Amygdala (tissue), 56 donors: ENCODE measurements at places on chromosomes 7 and 10.

- no peak for DNase-seq
Observed at GRCh38 chr7:28697913-28698563, 260.1 kb downstream of the TRIL start.

- DNase-seq = no peak
Observed at GRCh38 chr10:103584216-103585010, 90.9 kb downstream of the NEURL1 start.

DNA sequence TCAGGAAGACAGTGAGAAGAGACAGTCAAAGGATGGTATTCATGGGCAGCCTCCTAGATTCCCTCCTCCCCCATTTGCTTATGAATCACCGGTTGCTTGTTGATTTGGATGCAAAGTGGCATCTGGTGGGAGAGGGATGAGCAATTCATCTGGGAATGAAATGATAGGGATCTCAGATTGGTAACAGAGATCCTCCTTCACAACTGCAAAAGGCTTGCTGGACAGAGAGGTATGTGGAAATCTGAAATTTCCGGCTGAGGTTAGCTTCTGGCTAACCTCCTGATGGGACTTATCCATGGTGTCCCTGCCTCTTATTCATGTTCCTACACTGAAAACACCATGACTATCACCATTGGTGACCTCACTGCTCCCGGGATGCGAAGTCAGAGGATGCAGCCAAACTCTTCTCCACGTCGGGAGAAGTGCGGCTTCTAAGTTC, 48.4 kb upstream of the PODXL start:
- no peak for DNase-seq

GRCh38 chr7:158130023-158130409, 457.6 kb downstream of the PTPRN2 start:
- DNase-seq = no peak

DNA sequence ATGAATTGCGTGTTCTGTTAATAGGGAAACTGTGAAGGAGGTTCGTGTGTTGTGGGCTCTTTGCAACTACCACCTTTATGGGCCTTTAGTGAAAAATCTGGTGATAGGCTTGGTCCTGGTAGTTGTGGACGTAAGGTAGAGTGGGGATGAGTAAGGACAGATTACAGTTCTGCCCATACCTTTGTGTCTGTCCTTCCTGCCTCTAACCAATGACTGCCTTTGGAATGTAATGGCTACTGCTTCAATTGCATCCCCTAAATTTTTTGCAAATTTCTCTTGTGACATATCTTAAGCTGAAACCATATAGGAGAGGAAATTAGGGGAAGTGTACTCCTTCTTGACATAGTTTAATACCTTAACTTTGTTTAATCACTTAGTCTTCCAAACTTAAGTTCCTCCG, 82.3 kb downstream of the ADK start:
- no peak for DNase-seq

GRCh38 chr7:156638443-156639077, 2.0 kb upstream of the RNF32 start:
- DNase-seq = no peak

DNA sequence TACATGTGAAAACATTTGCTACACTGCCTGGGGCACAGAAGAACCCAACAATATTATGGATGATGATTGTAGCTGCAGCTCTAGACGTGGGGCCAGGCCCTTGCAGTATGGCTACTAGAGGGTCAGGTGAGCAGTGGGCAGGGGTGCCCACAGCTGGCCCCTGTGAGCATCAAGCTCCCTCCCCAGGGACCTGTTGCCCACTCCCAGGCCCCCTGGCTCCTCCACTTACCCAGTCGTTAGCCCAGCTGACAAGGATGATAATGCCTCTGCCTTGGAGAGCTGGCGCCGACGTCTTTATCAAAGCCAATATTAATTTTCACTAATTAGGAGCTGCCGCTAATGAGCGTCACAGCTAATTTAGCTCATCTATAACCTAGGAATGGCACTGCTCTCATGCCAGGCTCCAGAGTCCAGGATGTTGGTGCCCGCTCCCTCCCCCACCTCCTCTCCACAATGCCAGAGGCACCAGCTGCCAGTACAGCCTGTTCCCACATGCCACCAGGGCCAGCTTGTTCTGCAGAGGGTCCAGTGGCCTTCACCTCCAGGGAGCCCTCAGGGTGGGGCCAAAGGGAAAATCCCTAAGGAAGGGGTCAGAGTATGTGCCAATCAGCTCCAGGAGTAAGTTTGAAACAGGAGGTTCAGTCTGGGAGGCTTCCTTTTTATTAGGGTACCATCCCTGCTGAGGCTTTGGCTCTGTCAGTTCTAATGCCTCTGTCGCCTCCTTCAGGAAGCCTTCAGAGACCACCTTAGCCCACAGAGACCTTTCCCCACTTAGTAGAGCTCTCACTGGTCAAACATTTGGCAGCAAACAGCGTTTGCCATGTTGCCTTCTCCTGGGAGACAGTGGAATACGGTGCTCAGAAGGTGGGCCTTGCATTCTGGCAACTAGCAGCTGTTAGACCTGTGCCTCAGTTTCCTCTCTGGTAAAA, 77.2 kb downstream of the CDH23 start:
- DNase-seq = no peak

DNA sequence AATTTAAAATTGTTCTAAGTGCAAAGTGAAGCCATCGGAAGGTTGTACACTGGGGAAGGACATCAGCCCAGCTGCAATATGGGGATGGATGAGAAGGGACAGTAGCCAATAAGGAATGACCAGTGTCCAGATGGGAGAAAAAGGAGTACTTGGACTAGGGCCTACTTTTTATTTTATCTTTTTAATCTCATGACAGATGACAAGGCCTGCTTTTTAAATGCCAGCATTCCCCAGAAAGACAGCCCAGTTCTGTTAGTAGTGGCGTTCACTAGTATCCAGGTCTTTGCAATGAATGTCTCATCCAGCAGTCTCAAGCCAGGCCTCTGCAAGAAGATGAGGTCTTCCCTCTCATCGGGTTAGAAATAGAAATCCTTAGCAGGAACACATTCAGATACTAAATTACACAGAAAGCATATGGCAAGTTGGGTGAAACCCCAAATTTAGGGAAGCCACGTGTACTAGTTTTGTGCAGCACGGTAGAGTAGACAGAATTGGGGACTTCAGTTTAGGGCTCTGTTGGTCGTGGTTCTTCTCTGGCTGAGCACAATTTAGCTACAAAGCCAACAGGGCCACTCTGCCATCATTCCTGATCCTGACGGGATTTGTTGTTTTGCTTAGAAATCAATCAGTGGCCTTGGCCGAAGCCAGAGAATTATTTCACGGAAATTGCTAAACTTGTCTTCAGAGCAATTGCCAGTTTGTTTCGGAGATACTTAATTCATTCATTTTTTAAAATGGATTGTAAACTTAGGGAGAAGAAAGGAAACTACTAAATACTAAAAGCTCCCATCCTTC, 227.8 kb downstream of the ARHGAP21 start:
- DNase-seq = no peak

DNA sequence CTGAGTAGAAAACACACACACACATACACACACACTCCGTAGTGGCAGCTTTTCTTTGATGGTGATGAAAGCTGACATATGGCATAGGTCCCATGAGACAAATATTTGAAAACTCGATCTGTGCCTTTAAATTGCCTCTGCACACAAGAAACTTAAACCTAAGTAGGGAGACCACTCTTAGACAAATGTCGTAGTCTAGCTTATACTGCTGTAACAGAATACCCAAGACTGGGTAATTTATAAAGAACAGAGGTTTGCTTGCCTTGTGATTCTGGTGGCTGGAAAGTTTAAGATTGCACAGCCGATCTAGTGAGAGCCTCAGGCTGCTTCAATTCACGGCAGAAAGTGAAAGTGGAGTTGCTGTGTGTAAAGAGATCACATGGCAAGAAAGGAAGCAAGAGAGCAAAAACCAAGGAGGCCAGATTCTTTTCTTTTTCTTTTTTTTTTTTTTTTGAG, 489.4 kb upstream of the SORCS1 start:
- no peak for DNase-seq

DNA sequence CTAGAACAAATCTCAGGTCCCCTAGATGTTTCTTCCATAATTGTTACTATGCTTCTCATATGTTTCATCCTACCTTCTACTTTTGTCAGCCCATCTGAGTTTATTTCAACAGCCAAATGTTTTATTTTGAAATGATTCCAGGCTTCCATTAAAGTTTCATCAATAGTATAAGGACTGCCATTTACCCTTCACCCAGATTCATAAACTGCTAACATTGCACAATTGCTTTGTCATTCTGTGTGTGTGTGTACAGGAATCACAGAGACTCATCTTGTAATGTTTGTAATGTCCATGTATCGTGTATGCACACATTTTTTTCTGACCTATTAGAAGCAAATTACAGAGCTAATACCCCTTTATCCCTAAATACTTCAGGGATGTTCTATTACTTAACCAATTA, 25.5 kb downstream of the MMRN2 start:
- no peak for DNase-seq

GRCh38 chr7:16999541-17000267, 117.9 kb upstream of the AGR3 start:
- DNase-seq = no peak

DNA sequence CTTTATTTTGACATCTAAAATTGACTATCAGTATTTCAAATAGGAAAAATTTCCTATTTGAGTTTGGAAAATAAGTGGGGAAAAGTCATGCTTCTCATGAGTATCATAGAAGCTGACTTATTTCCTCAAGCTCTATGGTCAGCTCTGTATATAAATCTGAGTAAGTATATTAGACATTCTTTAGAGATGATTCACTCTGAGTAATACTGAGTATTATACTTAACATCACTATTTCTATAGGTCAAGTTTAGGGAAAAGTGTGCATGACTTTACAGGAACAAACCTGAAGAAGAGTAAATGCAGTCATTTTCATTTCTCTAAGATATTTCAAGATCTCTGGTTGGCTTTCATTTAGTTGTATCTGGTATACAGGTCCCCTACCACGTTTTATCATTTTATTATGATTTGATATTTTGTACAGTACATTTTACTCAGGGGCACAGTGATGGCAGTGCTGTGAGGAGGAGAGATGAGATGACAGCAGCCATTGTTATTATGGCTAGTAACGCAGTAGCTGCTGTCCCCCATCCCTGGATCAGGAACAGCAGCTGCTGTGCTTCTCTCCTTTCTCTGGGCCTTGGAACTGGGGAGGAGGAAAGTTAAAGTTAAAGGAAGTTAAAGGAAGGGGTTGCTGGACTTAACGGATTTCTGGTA, 15.2 kb downstream of the SND1 start:
- no peak for DNase-seq

GRCh38 chr10:89301232-89301631, 614 bp upstream of the IFIT2 start:
- no peak for DNase-seq

GRCh38 chr10:29141761-29142160, 147.1 kb upstream of the LYZL1 start:
- DNase-seq = no peak

- no peak for DNase-seq
Observed at GRCh38 chr10:88181902-88182600, 318.6 kb downstream of the PTEN start.

- DNase-seq = no peak
Observed at GRCh38 chr7:88147949-88148348, 71.9 kb downstream of the SRI start.

DNA sequence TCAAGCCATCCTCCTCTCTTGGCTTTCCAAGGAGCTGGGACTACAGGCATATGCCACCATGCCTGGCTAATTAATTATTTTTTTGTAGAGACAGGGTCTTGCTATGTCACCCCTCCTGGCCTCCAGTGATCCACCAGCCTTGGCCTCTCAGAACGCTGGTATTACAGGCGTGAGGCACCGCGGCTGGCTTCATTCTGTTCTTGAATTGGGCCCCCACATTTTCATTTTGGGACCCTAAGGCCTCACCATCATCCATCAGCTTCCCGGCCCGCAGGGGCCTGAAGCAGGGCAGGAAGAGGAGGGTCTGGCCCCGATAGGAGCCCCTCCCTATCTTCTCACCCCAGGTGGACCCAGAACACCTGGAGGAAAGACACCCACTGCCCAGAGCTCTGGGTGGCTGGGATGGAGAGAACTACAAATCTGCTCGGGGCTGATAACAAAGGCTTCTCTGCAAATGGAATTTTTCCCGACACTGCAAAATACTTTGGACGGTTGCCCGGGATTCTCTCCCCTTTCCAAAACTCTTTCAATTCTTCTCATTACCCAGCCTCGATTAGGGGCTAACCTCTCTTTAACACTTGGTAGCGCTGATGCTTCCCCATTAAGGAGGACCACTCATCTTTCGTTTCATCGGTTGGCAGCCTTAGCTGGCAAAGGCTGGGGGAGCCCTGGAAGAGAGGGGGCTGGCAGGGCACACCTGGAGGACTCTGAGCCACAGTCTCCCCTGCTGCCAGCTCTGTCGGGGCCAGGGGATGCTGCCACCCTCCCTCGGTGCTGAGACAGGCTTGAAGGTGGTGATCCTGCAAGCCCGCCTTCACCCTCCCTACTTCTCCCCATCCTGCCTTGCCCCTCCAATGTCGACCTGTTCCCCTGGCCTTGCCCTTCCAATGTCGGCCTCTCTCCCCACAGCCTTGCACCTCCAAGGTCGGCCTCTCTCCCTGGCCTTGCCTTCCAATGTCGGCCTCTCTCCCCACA, 81.0 kb upstream of the GNA12 start:
- no peak for DNase-seq

DNA sequence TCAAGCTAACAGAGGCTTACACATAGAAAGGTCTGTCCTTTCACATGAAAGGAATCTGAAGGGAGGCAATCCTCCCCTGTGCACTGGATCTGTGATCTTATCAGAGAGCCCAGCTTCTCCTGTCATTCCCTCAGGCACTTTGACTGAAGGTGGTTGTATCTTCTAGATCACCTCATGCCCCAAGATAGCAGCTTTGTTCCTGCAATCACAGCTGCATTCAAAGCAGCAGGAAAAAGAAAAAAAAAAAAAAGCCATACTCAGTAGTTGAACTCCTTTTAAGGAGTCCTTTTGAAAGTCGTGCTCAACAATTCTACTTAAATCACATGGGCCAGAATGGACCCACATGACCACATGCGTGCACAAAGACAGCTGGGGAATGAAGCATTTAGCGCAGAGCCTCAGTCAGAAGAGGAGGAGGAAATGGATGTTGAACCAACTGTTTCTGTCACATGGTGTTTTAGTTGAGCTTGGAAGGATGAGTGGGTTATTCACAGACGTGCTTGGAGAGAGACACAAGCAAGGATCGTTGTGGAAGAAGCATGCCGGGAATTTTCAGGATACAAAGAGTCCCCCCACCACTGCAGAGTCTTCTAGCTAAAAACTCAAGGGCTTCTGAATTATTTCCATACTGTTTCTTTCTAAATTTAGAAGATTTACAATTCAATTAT, 13.0 kb upstream of the PFKP start:
- peak; percentile 35 for DNase-seq

GRCh38 chr10:62059217-62059920, 157.9 kb downstream of the ARID5B start:
- no peak for DNase-seq

- DNase-seq = no peak
Observed at GRCh38 chr10:86217371-86218080, 149.1 kb downstream of the GRID1 start.
